ENCODE measurements at places on chromosomes 5 and 9.

GRCh38 chr9:115524453-115525059, 406.6 kb upstream of the TNC start:
- DNase-seq = no peak

- DNase-seq = no peak
These were observed 138.3 kb downstream of the BASP1 start for GRCh38 chr5:17355586-17356346.

- DNase-seq = no peak
These were observed 35.4 kb upstream of the GNPDA1 start for GRCh38 chr5:142048272-142048671.

DNA sequence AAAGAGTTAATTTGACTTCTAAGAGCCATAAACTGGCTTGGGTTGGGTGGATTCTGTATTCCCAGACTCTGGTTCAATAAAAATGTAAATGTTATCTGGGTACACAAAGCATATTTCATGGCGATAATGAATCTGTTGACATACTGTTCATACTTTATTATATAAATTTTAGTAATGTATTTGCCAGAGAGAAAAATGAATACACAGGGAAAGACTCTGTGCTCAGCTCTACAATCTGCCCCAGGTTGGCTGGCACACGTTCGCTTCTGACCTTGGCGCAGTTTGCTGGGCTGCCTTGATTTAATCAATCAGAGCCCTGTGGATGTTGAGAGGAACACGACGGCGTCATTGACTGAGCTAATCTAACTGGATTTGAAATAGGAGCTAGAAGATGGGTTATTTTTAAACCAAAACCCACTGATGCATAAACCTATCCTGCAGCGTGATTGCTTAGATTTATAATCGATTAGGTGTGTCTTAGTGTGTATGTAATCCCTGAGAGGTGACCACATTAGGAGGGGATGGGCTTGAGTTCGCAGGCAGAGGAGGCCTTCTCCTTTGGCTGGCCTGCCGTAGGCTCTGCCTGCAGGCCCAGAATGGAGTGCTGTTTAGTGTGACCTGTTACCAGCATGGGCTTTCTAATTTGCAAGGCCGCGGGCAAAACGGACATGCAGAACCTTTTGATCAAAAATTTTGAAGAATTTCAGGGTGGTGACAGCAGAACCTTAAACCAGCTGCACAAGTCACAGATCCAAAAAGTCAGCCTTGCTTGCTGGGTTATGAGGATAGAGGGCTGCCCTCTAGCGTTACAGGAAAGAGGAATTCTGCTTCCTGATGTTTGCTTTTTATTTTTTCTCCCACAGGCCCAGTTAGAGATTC, 3.9 kb upstream of the ADCY2 start:
- no peak for DNase-seq

GRCh38 chr9:38032266-38033110, 36.5 kb downstream of the SHB start:
- DNase-seq = no peak

DNA sequence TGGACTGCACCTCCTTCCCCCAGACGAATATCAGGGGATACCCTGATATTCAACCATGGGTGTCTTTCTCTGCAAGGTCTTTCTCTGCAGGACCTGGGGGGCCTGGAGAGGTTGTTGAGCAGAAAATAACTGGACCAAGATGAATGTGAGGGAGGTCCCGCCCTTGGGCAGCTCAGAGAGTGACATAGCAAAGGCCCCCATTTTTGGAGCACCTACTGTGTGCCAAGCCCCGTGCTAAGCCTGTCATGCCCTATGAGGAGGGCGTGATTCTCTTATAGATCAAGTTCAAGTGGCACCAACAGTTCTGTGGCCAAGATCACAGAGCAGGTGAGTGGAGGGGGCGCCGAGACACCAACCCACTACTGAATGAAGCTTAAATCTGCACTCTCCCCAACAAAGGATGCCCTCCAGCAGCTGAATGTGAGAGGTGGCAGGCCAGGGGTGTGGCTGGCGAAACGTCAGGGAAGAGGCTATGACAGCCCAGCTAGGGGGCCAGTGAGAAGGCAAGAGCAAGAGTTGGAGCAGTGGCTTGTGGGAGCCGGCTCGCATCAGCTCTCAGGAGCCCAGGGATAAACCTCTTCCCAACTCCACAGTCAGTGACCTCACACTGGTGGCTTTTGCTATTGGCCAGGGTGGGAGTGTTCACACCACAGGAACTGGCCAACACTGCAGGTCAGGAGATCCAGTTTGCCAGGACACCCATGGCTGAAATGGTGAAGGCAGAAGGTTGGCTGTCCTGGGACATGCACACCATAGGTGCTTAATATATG, 5.3 kb downstream of the SARDH start:
- DNase-seq = no peak

DNA sequence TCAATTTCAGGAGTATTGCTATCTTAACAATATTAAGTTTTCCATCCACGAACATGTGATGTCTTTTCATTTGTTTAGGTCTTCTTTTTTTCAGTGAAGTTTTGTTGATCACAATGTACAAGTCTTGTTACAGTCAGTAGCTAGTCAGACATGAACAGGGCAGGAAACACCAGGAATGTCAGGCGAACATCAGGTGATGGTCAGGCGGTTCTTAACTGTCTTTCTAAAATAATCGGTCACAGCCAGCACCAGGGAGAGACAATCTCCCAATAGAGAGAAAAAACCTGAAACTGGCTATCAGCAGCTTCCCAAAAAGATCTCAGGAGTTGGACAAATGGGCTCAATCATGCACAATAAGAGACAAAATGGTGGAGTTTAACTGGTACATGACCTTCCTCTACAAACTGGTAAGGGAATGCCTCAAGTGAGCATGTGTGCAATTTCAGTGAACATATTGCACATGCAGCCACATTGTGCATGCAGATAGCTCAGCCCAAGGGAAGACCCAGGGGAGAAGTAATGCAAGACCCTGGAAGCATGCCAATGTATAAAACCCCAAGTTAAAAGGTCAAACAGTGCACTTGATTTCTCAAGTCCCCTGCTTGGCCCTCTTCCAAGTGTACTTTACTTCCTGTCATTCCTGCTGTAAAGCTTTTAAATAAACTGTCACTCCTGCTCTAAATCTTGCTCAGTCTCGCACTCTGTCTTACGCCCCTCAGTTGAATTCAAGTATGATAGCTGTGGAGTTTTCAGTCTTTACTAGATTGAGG, 176.1 kb upstream of the RASEF start:
- no peak for DNase-seq

DNA sequence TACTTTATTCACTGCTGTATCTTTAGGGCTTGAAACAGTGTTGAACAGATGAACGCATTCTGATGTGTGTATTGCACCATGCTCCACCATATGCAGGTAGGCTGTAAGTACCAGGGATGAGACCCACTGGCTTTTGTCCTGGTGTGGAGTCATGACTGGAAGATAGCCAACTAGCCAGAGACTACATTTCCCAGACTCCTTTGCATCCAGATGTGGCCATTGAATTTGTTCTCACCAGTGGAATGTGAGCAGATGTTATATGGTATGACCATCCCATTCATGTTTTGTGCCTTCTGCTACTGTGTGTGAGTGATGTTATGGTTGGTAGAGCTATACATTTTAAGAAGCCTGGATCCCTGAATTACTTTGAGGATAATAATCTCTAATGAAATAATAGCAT, 7.4 kb upstream of the FBXL7 start:
- no peak for DNase-seq
